Activated CD4-positive, alpha-beta T cell treated with anti-CD3 and anti-CD28 coated beads, Interleukin-2, amount 50 U/mL, for 16 hours (primary cell): ENCODE measurements at places on chromosomes 12 and 14.

DNA sequence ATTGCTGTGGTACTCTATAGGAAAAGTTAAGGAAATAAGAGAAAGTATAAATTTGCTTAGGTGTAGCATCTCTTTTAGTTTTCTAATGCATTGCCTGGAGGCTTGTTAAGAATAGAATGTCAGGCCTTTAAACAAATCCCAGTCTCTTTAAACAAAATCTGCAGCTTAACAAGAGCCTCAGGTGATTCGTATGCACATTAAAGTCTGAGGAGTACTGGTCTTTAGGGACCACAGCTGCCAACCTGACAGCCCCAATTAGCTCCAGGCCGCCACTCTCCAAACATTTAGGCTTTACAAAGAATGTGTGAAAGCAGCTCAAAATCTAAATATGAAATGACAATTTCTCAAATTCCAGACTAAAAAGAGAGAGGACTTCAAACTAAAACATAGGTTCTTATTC, 35.7 kb downstream of the PAWR start:
- no peak for DNase-seq

DNA sequence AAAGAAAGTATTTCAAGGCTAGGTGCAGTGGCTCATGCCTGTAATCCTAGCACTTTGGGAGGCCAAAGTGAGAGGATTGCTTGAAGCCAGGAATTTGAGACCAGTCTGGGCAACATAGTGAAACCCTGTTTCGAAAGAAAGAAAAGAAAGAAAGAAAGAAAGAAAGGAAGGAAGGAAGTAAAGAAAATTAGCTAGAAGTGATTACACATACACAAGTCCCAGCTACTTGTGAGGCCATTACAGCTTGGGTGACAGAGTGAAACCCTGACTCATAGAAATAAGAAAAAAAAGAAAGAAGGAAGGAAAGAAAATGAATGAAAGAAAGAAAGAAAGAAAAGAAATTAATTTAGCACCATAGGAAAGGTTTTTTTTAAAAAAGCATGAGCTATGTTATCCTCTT, 33.3 kb upstream of the PPP1CC start:
- no peak for DNase-seq

DNA sequence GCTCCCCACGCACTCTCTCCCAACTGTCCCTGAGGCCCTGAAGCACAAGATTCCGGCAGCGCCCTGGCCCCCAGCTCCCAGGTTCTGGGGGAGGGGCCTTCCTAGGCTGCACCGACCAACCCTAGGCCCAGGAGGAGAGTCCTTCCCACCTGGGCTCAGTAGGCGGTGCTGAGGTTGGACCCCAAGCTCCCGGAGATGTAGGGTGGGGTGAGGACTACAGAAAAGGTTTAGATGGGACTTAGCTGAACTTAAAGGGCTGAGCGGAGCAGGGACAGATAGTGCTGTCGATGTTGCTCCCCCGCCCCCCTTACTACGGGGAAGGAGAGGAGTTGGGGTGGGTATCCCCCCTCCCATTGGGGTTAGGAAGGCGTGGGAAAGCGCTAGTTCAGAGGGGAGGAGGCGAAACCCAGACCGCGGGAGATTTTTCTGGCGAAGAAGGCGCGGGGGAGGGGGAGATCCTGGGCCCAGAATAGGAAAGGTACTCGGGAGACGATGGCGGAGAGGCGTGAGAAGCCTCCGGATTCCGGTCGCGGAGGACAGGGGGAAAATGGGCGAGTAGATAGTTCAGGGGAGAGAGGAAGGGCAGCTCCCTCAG, 4.2 kb upstream of the BAZ2A start:
- no peak for DNase-seq

DNA sequence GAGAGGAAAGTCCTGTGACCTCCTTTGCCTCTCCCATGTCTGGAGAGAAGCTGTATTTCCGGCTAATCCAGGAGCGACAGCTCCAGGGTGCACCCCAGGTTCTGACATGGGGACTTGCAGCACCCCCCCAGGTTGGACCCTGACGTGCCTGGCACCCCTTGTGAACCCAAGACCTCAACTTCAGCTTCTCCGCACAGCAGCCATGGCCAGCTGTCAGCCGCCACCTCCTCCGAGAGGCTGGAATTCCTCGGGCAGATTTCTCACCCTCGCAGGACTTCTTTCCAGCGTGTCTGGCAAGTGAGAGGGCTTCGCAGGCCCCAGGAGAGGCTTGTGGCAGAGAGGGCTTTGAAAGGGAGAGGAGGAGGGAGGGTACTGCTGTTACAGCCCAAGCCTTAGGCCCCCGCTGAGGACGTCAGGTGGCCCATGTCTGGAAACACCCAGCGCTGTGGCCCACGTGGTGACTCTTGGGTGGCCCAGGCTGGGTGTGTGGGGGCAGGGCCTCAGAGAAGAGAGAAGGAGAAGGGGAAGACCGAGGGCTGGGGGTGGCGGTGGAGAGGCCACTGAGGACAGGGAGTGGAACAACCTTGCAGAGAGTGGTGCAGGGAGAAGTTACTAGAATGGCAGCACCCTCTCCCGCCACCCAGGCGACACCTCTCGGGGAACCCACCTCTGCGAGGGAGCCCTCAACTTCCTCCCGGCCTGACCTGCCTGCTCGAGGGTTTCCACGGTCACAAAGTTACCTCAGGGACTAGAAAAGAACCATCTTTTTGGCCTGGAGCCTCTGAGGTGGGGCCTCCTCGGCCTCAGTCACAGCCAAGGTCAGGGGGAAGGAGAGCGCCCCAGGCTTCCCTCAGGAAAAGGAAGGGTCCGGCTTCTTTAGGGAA, 11.7 kb upstream of the RPS6KL1 start:
- DNase-seq: no peak

DNA sequence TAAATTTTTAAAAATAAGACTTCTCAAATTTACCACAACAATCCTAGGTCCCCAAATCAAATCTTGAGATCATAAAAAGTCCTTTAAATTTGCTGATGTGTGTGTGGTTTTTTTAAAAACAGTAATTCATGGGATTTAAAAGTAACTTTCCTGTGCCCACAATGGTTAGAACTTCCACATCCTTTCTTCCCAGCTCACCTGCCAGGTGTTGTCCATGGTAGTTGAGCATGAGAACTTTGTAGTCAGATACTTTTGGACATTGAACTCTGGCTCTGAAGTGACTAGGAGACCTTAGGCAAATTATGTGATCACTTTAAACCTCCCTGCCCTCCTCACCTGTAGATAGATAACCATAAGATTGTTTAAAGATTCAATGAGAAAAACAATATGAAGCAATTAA, 253.2 kb downstream of the NPAS3 start:
- DNase-seq: no peak

- DNase-seq: peak; percentile 63
Measured at GRCh38 chr12:92539110-92539749, 163.6 kb upstream of the PLEKHG7 start.

- DNase-seq: peak; percentile 20
Measured at GRCh38 chr14:53108292-53109104, 44.6 kb downstream of the DDHD1 start.

- no peak for DNase-seq
Measured at GRCh38 chr14:85558505-85558904, 28.6 kb downstream of the FLRT2 start.

GRCh38 chr14:81314443-81315175, 85.5 kb downstream of the STON2 start:
- DNase-seq: no peak

GRCh38 chr14:57869617-57870016, 3.7 kb upstream of the SLC35F4 start:
- DNase-seq: no peak

- DNase-seq: no peak
Measured at GRCh38 chr12:106981788-106982187, 5.2 kb downstream of the MTERF2 start.

- DNase-seq: no peak
Measured at GRCh38 chr12:96327889-96328288, 72.3 kb downstream of the CDK17 start.

DNA sequence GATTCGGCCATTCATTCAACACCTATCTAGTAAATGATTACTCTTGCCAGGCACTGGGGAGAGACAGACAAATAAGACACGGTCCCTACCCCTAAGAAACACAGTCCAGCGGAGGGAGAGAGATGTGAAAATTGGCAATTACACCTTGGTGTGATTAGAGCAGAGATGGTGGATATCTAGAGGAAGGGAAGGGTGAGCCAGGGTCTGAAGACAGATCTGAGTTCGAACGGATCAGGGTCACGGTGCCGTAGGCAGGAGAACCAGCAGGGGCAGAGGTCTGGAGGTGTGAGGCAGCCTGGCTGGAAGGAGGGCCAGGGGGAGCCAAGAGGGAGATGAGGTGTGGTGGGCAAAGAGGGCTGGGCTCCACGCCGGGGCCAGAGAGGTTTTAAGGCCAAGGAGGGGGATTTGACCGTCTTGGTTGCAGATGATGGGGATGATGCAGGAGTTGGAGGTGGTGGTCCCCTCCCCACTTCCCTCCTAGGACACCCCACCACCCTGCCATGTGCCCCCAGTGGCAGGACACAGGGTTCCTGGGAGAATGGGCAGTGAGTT, 27.1 kb downstream of the FAM222A start:
- DNase-seq: no peak

DNA sequence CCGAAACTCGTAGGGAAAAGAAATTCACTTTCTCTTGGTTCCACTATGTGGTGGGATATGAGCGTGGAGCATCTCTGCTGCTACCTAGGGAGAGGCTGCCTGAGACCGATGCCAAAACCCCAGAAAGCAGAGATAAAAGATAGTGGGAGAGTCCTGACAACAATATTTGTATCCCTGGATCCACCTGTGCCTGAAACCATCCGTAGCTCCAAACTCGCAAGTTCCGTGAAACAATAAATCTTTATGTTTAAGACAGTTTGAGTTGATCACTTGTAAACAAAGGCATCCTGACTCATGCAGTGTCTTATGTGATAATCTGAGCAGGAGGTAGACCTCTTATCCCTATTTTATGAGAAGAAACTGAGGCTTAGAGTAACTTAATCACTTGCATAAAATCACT, 2.9 kb downstream of the MAP1LC3B2 start:
- DNase-seq: no peak

DNA sequence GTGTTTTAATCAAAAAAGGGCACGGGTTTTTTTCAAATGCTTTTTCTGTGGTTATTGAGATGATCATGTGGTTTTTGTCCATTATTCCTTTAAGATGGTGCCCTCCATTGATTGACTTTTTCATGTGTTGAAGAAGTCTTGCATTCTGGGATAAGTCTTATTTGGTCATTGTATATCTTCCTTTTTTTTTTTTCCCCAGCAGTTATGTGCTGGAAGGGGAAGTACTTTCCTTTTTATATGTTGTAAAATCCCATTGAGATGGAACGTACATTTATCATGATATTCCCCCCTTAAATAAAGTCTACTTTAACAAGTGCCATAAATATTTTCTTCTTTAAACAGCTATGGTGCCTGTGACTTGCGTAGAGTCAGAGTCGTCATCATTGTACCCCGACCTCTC, 24.8 kb upstream of the MUCL1 start:
- DNase-seq: no peak

- DNase-seq: no peak
Measured at GRCh38 chr14:70064136-70064865, 124.5 kb downstream of the SLC8A3 start.

DNA sequence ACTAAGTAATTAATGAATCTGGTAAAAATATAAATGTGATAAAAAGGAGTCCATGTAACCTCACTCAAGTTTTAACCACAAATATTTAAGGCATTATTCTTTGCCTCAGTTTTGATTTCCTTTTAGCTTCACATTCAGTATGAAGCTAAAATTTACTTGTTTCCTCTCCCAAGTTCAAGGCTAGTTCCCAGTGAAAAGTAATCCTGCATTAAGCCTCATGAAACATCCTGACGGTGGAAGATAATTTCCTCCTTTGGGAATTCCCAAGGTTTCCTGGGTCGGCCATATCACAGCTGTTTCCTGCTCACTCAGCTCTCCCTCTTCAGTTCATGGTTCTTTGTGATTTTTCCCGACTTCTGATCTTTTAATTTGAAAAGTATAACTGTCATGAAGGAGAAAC, 1256.8 kb upstream of the FLRT2 start:
- no peak for DNase-seq

GRCh38 chr12:51752234-51752889, 96.2 kb downstream of the FIGNL2 start:
- DNase-seq: no peak

DNA sequence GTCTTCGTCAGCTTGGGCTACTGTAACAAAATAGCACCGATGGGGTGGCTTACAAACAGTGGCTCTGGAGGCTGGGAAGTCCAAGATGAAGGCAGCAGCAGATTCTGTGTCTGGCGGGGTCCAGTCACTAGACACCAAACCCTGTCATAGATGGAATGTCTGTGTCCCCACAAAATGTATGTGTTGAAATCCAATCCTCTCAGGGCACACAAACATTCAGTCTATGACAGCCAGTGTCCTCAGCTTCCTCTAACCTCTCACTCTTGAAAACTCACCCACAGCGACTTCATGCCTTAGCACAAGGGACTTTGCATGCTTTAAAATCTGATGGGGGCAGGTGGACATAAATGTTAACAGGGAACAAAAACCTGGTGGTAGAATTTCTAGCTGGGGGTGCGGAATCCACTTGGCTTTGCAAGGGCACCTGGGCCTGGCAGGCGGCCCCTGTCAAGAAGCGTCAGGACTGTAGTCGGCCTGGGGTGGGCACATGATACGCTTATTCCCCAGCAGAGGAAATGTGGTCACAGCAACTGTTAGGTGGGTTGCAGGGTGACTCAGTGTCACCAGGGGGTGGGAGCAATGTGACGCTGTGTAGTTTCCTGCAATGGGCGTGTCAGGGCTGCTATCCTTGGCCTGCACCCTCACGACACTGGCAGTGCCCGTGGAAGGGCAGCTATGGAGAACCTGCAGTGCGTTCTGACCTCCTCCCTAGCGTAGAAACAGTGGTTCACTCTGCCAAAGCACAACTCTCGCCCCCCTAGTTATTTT, 17.7 kb downstream of the RIN3 start:
- DNase-seq: peak; percentile 58

DNA sequence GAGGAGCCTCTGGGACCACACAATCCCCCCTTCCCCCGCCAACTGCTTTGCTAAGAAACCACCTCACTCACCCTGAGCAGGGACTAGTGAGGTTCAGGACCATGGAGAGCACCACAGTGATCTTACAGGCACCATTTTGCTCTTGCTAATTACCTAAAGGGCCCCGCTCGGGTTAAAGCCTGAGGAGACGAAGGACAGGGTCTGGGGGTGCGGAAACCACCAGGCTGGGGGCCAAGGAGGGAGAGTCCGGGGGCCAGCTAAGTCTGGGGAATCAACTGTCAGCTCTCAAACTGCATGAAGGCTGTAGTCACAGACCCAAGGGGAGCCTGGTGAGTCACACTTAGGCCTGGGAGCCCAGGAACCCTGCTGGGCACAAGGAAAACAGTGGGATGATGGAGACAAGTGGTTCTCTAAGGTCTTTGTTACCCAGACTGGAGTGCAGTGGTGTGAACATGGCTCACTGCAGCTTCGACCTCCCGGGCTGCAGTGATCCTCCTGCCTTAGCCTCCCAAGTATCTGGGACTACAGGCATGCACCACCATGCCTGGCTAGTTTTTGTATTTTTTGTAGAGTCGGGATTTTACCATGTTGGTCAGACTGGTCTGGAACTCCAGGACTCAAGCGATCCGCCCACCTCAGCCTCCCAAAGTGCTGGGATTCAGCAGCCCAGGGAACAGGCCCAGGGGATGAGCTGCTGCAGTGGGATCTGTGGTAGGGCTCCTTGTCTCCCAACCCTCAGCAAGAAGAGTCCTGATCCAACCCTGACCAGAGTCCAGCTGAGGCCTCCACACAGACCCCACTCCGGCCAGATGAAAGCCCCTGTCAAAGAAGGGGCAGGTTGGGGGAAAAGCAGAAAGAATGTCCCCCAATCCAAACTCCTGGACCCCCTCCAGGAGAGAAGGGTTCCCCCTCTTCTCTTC, 98.8 kb downstream of the CALM1 start:
- peak; percentile 34 for DNase-seq

GRCh38 chr12:103975368-103975767, 9.7 kb downstream of the TDG start:
- DNase-seq: no peak

- no peak for DNase-seq
Measured at GRCh38 chr14:68807148-68807600, 14.3 kb upstream of the ZFP36L1 start.
